ENCODE measurements at places on chromosomes 6 and 20. TPM values are rescaled to one million over a fixed set of nuclear protein-coding genes. Genes with fewer than 3 reads are reported as not detected.

GRCh38 chr6:28251661-28252008 is 434 bp downstream of the ZKSCAN4 start:
- DNase-seq = peak; percentile 64

GRCh38 chr20:32206760-32207625 is 550 bp downstream of the PLAGL2 start:
- DNase-seq = no peak

The SUMO4 gene
- not detected for polyA plus RNA-seq

DNA sequence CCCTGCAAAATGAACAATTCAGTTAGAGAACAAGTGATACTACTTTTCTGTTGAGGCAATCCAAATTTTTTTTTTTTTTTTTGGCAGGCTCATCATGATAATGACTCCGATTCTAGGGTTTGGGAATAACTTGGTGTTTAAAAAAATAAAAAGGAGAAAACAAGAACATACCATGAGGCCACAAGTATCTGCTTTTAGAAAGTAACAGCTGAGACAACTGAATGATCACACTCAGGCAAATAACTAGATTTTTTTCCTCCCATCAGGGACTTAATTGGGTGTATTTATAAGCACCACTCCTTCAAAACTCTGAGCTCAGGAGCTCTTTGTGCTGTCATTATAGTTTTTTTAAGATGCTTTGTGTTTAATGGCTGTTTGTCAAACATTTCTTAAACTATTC is 29.6 kb downstream of the PAK5 start:
- DNase-seq = no peak

The METTL24 gene
- 1.4 TPM for polyA plus RNA-seq

GRCh38 chr6:105492706-105493673 is 90.1 kb upstream of the PREP start:
- DNase-seq = no peak

The SLC17A3 gene
- 149 TPM for polyA plus RNA-seq

DNA sequence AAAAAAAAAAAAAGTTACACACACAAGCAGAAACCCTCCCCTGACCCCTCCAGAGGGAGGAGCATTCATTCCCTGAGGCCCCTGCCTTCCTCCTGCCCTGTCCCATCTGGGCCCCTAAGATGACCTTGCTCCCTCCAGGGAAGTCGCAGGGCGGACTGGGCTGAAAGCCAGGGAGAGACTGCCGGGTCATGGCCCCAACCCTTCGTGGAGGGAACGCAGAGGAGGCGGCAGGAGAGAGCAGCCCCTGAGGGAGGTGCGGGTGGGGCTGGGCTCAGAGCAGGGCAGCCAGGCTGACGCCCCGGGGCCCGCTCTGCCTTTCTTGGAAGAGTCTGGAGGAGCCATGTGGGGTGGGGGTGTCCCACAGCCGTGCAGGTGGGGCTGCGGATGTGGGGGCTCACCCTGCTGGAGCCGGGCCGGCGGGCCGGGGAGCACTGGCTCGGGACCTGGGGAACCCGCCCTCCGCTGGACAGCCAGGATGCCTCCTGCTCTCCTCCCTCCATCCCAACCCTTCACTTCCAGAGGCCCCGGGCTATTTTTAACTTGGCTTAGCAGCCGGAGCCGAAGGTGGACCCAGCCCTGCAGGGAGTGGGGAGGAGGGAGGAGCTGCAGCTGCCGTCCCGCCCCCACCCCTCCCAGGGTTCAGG is 15.0 kb upstream of the ABHD16B start:
- peak; percentile 92 for DNase-seq

DNA sequence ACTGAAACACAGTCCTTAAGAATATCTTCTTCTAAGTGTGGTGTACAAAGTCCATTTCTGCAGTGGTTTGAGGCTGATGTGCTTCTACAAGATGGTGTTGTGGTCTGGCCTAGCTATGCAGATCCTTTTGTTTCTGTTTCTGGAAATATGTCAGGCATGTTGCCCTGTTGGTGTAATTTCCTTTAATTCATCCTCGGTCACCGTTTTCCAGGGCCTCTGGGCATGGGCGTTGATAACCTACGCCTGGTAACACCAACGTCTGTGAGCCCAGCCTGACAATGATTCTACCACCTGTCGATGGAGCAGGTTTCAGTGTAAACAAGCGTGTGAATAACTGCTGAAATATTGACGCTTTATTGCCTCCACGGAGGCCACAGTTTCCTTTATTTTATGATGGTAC is 33.3 kb upstream of the AFDN start:
- DNase-seq = no peak

DNA sequence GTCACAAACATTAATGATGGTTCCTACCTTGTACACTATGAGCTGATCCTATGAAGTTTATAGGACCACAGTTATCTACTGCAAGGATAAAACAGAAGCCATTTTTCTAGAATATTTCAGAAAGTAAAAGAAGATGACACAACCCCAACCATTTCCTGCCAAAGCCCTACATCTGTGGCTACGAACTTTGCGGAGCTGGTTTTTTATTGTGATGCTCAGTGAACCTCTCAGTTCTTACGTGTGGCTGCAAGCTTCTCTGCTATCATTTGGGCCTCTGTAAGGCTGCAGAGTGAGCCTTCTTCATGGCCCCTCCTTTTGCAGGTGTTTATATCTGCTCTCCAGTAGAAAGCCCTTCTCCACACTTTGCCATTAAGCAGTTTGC is 17.8 kb upstream of the TAGAP start:
- no peak for DNase-seq

The ETV7 gene
- polyA plus RNA-seq = 0.99 TPM

The CCDC170 gene
- polyA plus RNA-seq = 0.34 TPM

DNA sequence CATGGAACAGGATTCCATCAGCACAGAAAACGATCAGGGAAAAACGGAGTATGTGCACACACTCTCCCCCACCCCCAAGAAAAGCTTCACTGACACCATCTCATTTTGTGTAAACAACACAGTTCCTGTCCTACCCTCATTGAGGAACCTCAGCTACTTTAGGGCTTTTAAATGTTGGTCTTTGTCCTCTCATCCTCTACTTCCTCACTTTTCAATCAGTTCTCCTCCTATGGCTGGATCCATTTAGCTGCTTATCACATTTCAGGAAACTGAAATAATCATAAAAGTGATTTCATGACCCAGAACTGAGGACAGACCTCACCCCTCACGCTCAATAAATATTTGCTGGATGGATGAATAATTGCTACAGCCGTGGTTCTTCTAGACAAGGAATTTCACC is 33.1 kb upstream of the PNRC1 start:
- DNase-seq = no peak

DNA sequence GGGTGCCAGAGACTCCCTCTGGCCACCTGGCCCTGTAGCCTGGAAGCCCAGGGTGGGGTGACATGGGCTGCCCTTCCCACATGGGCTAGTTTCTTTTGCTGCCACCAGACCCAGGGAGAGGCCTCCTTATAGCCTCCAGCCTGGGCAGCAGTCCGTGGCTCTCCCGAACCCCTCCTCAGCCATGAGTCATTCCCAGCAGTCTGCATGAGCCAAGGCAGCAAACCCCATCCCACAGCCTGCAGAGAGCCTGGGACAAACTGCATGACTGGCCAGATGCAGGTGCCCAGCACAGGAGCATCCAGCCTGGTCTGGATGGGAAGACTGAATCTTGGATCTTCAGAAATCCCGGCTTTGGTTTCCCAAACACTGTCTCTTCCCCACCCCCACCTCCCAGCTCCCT is 75.7 kb downstream of the MRPL14 start:
- DNase-seq = no peak

GRCh38 chr20:51134405-51134804 is 111.5 kb upstream of the KCNG1 start:
- DNase-seq = no peak

- no peak for DNase-seq
These were observed 373.4 kb upstream of the EPHA7 start for GRCh38 chr6:93792746-93793145.

DNA sequence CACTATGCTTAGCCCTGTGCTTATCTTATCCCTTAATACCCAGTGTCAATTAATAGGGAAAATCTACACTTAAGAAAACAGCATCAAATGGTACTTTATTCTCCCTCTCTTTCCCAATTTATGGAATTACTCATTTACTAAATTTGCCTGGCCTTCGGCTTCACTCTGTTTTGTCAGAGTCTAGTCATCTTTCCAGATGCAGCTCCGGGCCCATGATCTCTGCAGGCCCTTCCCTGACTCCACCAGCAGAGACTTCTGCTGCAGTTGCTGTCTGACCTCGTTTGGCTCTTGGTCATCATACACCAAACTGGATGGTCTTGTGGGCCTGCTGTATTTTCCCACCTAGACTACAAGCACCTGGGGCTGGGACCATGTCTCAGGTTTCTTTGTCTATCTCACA is 27.4 kb downstream of the MRS2 start:
- DNase-seq = no peak

GRCh38 chr6:324116-324728 is 31.9 kb downstream of the DUSP22 start:
- DNase-seq = no peak

GRCh38 chr6:113763876-113764275 is 93.3 kb upstream of the MARCKS start:
- DNase-seq = no peak

DNA sequence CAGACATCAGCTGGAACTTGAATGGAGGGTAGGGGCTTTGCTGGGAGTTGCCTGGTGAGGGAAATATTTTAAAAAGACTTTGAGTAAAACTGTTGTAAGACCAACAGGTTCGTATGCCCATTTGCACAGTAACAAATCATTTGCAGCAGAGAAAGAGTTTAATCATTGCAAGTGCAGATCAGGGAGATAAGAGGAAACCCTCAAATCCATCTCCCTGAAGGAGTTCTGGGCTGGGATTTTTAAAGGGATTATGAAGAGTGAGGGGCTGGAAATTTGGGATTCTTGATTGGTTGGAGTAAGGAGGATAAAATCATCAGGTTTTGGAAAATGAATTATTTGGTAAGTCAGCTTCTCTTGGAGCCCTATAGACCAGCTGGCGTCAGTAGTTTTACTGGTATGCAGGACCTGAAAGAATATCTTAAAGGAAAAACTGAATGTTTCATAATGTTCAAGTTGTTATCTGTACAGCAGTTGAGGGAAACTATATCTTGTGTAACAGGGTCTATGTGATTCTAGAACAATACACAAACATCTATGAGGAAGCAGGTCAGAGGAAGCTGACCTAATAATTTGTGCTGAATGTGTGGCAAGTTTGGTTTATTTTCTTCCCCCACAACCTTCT is 295.5 kb downstream of the PLCB1 start:
- DNase-seq = no peak

DNA sequence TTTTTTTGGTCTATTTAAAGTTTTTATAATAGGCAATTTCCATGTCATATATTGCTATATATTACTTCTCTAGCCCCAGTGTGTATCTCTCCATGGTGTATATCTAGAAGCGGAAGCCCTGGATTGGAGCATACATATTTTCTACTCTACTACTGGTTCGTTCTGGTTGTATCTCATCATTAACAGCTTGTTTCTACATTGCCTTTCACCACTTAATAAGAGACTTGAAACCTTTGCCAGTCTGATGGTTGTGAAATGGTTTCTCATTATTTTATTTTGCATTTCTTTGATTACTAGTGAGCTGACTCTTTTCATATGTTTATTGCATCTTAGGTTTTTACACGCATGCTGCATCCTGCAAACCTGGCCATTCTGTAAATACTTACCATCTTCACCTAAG is 3.6 kb downstream of the DSTN start:
- no peak for DNase-seq

The TREM2 gene
- polyA plus RNA-seq = 3.5 TPM

The PLEKHG1 gene
- 2.8 TPM for polyA plus RNA-seq

The STMN3 gene
- 20.6 TPM for polyA plus RNA-seq

- no peak for DNase-seq
These were observed 111.7 kb downstream of the TNFRSF21 start for GRCh38 chr6:47197682-47198640.

The COL21A1 gene
- 1.6 TPM for polyA plus RNA-seq

GRCh38 chr20:56683077-56683865 is 54.2 kb downstream of the TFAP2C start:
- DNase-seq = no peak

- DNase-seq = no peak
These were observed 39.3 kb upstream of the DUSP22 start for GRCh38 chr6:252775-253535.

- no peak for DNase-seq
These were observed 28.3 kb downstream of the RIN2 start for GRCh38 chr20:19786311-19786710.

The PNPLA1 gene
- polyA plus RNA-seq = 1.2 TPM

The POLR3F gene
- polyA plus RNA-seq = 10.6 TPM

- DNase-seq = no peak
These were observed 361.6 kb upstream of the RUNX2 start for GRCh38 chr6:44966449-44967092.

DNA sequence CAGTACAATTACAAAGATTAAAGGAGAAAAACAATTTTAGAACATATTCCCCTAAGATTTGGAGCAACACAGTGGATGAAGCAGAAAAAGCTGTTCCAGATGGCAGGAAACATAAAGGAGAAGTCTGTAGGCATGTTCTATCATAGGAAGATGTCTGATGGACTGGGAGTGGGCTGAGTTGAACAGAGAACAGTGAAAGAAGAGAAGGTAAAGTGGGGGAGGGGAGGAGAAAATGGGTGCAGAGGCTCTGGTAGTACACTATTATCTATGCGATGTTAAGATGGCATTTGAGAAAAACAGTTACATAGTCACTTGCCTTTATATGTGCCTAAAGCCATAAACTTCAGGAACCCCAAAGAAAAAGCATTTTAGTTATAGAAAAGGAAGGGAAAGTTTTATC is 4.2 kb upstream of the PHIP start:
- DNase-seq = no peak

- DNase-seq = no peak
These were observed 29.0 kb upstream of the L3MBTL3 start for GRCh38 chr6:129989396-129989795.

The MYB gene
- not detected for polyA plus RNA-seq

The PLCG1 gene
- polyA plus RNA-seq = 12.5 TPM

DNA sequence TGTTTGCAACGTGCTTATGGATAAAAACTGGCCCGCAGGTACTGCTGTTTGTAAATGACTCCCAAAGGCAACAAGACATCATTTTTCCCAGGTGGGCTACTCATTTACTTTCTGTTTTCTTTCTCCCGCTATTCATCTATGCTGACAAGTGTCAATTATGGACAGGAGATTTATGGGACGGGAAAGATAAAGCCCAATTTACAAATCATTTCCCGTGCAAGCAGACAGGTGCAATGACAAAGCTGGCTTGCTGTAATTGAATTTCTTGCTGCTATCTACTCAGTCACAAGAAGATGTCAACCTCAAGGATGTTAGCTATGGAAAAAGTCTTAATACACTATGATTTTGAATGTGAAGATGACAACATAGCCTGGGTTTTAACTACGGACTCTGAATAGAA is 125.5 kb downstream of the EPHA7 start:
- no peak for DNase-seq

GRCh38 chr6:28005152-28005890 is 48.3 kb downstream of the OR2B6 start:
- DNase-seq = no peak

Data from kidney (tissue), 22 donors.